ENCODE measurements at places on chromosomes 4 and X. TPM values are rescaled to one million over a fixed set of nuclear protein-coding genes. Genes with fewer than 3 reads are reported as not detected.
A peak's percentile ranks its signal among the peaks of the same experiment; 100 is the strongest.

- DNase-seq: no peak
- H3K27ac ChIP-seq: no peak within 1 kb of the TSS
- H3K4me1 ChIP-seq: no peaks in the 10 kb centered on the region
- H3K36me3 ChIP-seq: no peaks in the 10 kb centered on the region
- no peak within 1 kb of the TSS for H3K4me3 ChIP-seq
- H3K27me3 ChIP-seq: no peaks in the 10 kb centered on the region
Measured at GRCh38 chrX:151563449-151563848, at the start of gene PASD1. Gene PASD1, plus strand, starts transcription at chrX:151563675. Its CDS starts 37,879 bp downstream, at chrX:151601554.

DNA sequence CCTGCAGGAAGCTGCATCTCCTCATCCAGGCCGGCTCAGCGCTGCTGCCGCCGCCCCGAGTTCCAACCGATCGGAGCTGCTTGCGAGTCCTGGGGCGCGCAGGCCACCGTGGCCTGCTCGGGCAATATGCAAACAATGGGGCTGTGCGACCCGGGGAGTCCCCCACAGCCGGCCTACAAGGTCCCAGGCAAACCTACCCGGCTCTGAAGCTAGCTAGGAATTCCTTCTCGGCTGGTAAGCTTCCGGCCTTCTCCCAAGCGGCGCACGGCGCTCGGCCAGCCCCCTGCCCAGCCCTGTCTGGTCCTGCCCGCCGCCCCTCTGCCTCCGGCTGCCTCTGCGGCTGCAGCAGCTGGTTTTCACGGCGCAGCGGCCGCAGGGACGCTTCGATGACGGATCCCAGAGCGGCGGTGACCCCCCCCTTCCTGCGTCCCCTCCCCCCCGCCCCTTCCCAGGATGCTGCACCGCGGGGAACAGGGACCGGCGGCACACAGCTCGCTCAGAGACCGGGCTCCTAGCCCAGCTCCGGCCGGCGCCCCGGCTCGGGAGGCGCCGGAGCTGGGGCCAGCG is 59.4 kb downstream of the TSC22D3 start:
- peak overlapping the region; percentile 71 for H3K27ac ChIP-seq
- no peaks in the 10 kb centered on the region for H3K36me3 ChIP-seq
- H3K4me1 ChIP-seq: peaks cover 2% of the 10 kb centered on the region
- H3K27me3 ChIP-seq: peaks cover 3% of the 10 kb centered on the region

- no peak for DNase-seq
- no peaks in the 10 kb centered on the region for H3K27me3 ChIP-seq
- H3K27ac ChIP-seq: no peak overlapping the region
- no peaks in the 10 kb centered on the region for H3K4me1 ChIP-seq
- H3K4me3 ChIP-seq: no peak overlapping the region
Measured at GRCh38 chr4:114263233-114263632, 283.8 kb upstream of the ARSJ start.

DNA sequence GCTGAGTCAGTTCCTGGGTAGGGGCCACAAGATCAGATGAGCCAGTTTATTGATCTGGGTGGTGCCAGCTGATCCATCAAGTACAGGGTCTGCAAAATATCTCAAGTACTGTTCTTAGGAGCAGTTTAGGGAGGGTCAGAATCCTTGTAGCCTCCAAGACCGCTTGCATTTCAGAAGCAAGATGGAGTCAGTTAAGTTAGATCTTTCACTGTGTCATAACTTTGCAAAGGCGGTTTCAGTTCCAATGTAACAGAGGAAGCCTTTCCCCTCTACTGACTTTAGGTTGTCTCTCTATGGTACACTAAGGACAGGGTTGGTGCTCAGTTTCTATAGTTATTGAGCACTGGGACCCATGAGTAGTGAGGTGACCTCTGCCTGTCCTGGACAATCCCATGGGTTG is 127.3 kb upstream of the WDR1 start:
- no peak overlapping the region for H3K4me3 ChIP-seq
- DNase-seq: no peak

DNA sequence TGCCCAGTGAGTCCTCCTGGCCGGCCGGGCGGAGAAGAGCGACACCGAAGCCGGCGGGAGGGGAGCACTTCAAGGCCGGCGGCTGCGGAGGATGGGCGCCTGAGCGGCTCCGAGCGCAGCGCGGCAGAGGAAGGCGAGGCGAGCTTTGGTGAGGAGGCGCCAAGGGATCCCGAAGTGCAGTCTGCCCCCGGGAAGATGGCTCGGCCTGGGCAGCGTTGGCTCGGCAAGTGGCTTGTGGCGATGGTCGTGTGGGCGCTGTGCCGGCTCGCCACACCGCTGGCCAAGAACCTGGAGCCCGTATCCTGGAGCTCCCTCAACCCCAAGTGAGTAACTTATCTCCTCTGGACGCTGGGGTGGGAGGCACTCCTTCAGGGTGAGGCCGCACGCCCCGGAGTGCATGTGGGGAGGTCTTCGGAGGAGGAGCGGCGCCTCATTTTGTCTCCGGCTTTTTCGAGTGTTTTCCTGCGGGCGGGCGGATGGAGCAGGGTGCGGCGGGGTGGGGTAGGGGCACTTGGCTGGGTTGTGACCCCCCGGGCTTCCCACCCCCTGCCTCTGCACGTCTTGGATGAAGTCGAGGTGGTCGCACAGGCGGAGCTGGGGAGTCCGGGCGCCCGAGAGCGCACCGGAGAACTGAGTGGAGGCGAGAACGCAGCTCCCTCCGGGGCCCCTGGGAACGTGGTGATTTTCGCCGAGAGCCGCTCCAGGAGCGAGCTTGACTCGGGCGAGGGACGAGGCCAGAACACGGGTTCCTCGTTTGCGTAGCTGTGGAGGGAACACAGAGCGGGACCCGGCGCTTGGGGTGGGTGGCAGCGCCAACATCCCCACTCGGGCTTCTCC is 979 bp downstream of the EFNB1 start:
- H3K27ac ChIP-seq: peak overlapping the region; percentile 74
- peak overlapping the region; percentile 65 for H3K4me3 ChIP-seq
- no peaks in the 10 kb centered on the region for H3K27me3 ChIP-seq
- no peaks in the 10 kb centered on the region for H3K36me3 ChIP-seq
- DNase-seq: peak; percentile 28

GRCh38 chr4:54784161-54784671 is 126.5 kb downstream of the KIT start:
- peak; percentile 63 for DNase-seq
- H3K27ac ChIP-seq: peak overlapping the region; percentile 36
- no peaks in the 10 kb centered on the region for H3K4me1 ChIP-seq

- H3K4me1 ChIP-seq: no peaks in the 10 kb centered on the region
- no peak overlapping the region for H3K4me3 ChIP-seq
Measured at GRCh38 chr4:100707786-100708185, 190.0 kb upstream of the EMCN start.

DNA sequence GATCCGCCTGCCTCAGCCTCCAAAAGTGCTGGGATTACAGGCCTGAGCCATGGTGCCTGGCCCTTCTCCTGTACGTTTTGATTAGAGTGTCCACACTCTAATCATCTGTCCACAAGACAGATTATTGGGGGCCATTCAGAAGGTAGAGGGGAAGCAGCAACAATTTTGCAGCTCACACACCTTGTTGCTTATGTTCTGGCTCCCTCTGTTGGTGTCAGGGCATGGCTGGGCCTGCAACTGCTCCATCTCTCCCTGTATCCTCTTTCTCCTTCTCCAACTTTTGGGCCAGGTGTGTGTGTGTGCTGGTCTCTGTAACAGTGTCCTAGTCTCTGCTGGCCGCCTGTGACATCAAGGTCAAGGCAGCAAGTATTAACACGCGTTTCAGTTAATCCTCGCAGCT is 125.5 kb upstream of the MBNL3 start:
- no peak overlapping the region for H3K4me3 ChIP-seq
- no peaks in the 10 kb centered on the region for H3K27me3 ChIP-seq
- DNase-seq: no peak
- no peaks in the 10 kb centered on the region for H3K36me3 ChIP-seq

- no peak overlapping the region for H3K27ac ChIP-seq
- H3K4me3 ChIP-seq: no peak overlapping the region
- DNase-seq: peak; percentile 46
- H3K4me1 ChIP-seq: no peaks in the 10 kb centered on the region
- H3K36me3 ChIP-seq: no peaks in the 10 kb centered on the region
Measured at GRCh38 chr4:48315728-48316630, 25.4 kb upstream of the SLAIN2 start.

- no peaks in the 10 kb centered on the region for H3K4me1 ChIP-seq
- H3K36me3 ChIP-seq: no peaks in the 10 kb centered on the region
- no peak for DNase-seq
- H3K4me3 ChIP-seq: no peak overlapping the region
Measured at GRCh38 chr4:153294631-153295030, 49.9 kb upstream of the MND1 start.

DNA sequence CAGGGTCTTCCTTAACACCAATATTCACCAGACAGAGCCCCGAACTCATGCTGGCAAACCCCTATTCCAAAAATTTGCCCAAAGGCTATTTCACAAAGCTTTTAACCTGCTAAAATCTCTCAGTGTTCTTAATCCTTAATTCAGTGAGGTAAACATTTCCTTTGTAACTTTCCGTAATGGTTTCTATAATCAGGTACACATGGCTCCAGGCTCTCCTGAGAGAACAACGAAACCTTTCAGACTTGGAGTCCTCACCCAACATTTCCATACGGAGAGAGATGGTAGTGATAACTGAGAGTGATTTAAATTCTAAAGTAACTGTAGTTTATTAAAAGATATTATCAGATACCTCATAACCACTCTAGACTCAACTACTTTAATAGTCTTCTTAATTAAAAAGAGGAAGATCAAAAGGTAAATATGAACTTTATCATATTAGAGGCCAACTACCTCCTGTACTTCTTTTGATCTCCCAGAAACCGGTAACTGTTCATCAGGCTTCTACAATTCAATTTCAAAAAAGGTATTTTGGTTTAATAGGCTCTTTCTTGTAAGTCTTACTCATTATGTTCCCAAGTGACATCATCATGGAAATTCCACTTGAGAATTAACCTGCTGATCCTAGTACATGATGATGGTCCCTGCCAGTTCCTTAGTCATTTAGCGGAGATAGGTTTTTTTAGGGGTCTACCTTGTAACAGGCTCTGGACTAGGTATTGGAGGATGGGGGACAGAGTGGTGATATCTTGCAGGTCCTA is 91.4 kb upstream of the UCP1 start:
- no peaks in the 10 kb centered on the region for H3K4me1 ChIP-seq
- H3K27me3 ChIP-seq: no peaks in the 10 kb centered on the region
- no peak overlapping the region for H3K4me3 ChIP-seq
- no peaks in the 10 kb centered on the region for H3K36me3 ChIP-seq
- no peak overlapping the region for H3K27ac ChIP-seq

DNA sequence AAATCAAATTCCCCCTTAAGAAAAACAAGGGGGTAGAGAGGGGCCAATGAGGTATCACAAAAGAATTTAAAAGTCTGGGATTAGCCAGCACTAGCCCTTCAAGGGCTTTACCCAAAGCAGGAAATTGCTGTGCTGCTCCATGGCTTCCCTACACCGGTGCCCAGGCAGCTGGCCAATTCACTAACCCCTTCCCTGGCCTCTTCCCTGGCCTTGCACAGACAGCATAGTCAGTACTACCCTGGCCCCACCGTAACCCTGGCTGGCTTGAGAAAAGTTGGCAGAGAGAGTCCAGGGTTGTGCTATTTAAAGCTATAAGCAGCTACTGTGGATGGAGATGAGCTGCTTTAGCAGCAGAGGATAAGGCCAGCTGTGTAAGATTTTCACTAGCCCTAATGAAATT is 43.1 kb downstream of the ADAMTS3 start:
- H3K27me3 ChIP-seq: no peaks in the 10 kb centered on the region
- no peaks in the 10 kb centered on the region for H3K4me1 ChIP-seq
- no peaks in the 10 kb centered on the region for H3K36me3 ChIP-seq
- no peak overlapping the region for H3K4me3 ChIP-seq
- DNase-seq: no peak

DNA sequence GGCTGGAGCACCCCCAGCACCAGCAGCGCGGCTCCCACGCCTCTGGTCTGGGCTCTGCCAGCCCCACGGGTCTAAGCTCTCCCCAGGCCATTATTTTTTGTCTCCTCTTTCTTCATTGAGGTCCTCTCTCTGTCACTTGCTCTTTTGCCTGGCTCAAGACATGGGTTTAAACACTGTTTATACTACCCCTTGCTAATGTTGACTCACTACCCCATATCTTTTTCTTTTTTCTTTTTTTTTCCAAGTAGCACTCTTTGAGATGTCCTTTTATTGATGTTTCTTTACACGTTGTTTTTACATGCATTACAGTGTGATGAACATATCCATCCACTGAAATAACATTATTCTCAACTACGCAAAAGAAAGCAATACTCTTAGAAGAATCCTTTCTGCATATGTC is 1.7 kb upstream of the ERVMER34-1 start:
- H3K4me1 ChIP-seq: peaks cover 12% of the 10 kb centered on the region
- DNase-seq: no peak
- no peaks in the 10 kb centered on the region for H3K36me3 ChIP-seq

GRCh38 chr4:154597798-154598774 is 7.5 kb upstream of the FGA start:
- no peak overlapping the region for H3K27ac ChIP-seq
- H3K36me3 ChIP-seq: no peaks in the 10 kb centered on the region
- no peaks in the 10 kb centered on the region for H3K27me3 ChIP-seq

DNA sequence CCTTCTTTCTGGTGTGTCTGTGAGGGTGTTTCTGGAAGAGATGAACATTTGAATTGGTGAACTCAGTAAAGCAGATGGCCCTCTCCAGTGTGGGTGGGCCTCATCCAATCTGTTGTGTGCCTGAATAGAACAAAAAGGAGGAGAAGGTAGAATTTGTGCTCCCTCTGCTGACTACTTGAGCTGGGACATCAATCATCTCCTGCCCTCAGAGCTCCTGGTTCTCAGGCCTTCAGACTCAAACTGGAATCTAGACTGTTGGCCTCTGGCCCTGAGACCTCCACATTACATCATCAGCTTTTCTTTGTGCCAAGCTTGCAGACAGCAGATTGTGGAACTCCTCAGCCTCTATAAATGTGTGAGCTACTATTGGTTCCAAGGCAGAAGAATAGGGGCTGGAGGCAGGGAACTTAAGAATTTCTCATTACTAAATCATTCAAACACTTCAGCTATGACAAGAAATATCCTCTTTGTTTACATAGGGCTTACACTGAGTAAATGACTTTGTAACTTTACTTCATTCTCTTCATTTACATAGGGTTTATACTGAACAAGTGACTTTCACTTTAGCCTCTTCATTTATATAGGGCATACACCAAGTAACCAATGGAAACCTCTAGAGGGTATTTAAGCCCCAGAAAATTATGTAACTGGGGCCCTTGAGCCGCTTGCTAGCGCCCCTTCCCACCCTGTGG is 86.9 kb upstream of the NWD2 start:
- H3K27ac ChIP-seq: no peak overlapping the region
- no peaks in the 10 kb centered on the region for H3K36me3 ChIP-seq
- DNase-seq: no peak
- no peaks in the 10 kb centered on the region for H3K4me1 ChIP-seq

GRCh38 chr4:157934151-157934550 is 238.7 kb downstream of the GASK1B start:
- H3K36me3 ChIP-seq: no peaks in the 10 kb centered on the region
- H3K27ac ChIP-seq: no peak overlapping the region
- H3K4me1 ChIP-seq: no peaks in the 10 kb centered on the region
- no peaks in the 10 kb centered on the region for H3K27me3 ChIP-seq
- DNase-seq: no peak

- H3K27ac ChIP-seq: peak within 1 kb of the TSS; percentile 39
- no peaks in the 10 kb centered on the region for H3K36me3 ChIP-seq
- H3K27me3 ChIP-seq: no peaks in the 10 kb centered on the region
- peaks cover 3% of the 10 kb centered on the region for H3K4me1 ChIP-seq
Measured at GRCh38 chr4:104494822-104495559, at the start of gene CXXC4. Gene CXXC4, minus strand, starts transcription at chr4:104494894. Its CDS starts 3,092 bp downstream, at chr4:104491802.

The PPP1R2C gene
- not detected for total RNA-seq

The FRYL gene
- total RNA-seq: 193 TPM

The PDLIM3 gene
- total RNA-seq: 34.9 TPM

The PDGFC gene
- 8.3 TPM for total RNA-seq

The UCP1 gene
- total RNA-seq: not detected

The PRDM8 gene
- total RNA-seq: 1.6 TPM

The RASL11B gene
- total RNA-seq: 0.35 TPM

The RTL9 gene
- not detected for total RNA-seq

The MAGEE2 gene
- total RNA-seq: 0.10 TPM
